Common myeloid progenitor, CD34-positive (primary cell): ENCODE measurements at places on chromosomes 7 and 10.

DNA sequence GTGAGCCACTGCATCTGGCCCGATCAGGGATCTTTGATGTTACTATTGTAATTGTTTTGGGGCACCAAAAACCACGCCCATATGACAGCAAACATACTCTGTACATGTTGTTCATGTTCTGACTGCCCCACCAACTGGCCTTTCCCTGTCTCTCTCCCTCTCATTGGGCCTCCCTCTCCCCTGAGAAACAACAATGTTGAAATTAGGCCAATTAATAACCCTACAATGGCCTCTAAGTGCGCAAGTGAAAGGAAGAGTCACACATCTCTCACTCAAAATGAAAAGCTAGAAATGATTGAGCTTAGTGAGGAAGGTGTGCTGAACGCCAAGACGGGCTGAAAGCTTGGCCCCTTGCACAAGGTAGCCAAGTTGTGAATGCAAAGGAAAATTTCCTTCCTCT lies 50.3 kb upstream of the SDK1 start:
- no peak for DNase-seq

GRCh38 chr10:127266431-127266830 lies 70.0 kb upstream of the INSYN2A start:
- no peak for DNase-seq

GRCh38 chr10:102227050-102227449 lies 951 bp downstream of the ELOVL3 start:
- no peak for DNase-seq

DNA sequence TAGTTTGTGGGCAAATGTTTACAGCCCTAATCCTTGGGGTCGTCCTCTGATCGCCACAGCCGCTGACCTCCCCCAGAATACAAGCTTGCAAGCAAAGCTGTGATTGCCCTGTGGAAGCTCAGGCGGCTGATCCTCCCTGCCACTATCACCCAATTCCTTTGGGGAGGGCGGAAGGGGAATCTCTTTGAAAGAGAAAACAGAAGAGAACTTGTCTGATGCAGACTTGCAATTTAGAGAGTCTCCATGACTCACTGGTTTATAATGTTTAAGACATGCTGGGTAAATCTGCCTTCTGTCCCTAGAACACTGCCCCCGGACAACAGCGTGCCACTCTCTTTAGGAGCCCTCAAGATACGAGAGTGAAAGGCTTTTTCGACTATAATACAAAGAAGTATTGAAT lies 75.5 kb downstream of the NRP1 start:
- no peak for DNase-seq

- peak; percentile 81 for DNase-seq
These were observed 145.2 kb downstream of the FRMD4A start for GRCh38 chr10:14185316-14186045.

- DNase-seq = no peak
These were observed 3.8 kb upstream of the ALDH18A1 start for GRCh38 chr10:95660283-95660682.

DNA sequence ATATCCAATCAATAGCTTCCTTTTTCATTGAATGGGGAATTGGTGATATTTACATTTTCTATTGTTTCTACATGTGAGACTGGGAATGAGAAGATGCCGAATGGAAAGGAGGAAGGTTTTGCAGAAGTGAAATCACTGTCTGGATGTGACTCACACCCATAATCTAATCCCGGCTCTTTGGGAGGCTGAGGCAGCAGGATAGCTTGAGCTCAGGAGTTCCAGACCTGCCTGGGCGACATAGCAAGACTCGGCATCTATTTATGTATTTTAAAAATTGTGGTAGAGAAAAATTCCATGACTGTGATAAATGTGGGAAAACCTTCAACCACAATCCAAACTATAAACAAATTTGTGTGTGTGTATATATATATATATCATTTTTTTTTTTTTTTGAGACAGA lies 10.9 kb upstream of the FIS1 start:
- DNase-seq = no peak

GRCh38 chr7:38027884-38028455 lies 107.5 kb downstream of the EPDR1 start:
- no peak for DNase-seq

- no peak for DNase-seq
These were observed 42.5 kb upstream of the TMEM236 start for GRCh38 chr10:17709492-17709891.

DNA sequence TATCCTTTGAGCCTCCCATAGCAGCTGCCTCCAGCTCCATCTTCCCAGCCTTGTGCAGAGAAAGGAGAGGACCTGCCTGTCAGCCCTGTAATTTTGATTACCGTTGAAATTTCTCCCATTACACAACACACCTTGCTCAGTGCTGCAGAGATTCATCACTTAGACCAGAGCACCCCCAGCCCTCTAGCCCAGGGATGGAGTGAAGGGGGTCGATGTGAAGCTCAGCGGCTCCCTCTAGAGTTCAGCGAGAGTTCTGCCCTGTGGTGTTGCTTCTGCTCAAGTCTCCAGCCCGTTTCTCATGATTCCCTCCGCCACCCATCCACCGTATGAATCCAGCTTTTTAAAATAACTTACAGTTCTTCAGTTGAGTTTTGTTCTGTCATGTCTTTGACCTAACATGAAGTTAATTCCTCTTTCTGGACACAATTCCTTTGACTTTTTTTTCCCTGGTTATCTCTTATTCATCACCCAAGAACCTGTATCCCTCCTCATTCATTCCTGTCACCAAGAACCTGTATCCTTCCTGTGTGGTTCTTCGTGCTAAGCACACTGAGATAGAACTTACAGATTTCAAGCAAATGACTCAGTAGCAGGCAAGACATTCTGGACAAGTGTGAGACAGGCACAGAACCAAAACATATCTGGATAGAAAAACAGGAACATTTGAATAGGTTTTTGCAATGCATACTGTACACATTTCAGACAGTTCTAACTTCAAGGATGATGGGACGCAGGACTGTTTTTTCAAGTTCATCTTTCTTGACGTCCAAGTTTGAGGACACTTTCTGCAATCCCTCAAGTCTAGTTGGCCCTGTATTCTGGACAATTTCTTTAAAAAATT lies 35.0 kb upstream of the ZNF32 start:
- DNase-seq = peak; percentile 70

GRCh38 chr7:123687161-123687560 lies 31.5 kb downstream of the LMOD2 start:
- no peak for DNase-seq
